ENCODE measurements at places on chromosomes 7 and 10.

DNA sequence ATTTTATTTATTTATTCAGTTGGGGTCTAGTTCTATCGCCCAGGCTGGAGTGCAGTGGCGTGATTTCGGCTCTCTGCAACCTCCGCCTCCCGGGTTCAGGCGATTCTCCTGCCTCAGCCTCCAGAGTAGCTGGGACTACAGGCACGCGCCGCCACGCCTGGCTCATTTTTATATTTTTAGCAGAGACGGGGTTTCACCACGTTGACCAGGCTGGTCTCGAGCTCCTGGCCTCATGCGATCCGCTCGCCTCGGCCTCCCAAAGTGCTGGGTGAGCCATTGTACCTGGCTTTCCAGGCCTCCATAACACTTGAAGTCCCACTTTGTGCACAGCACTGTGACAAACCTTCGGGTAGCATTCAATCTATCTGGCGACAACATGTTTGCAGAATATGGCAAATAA is 1.0 kb upstream of the DCLRE1C start:
- no peak for DNase-seq

GRCh38 chr7:35781200-35781701 is 19.6 kb upstream of the SEPTIN7 start:
- peak; percentile 53 for DNase-seq

GRCh38 chr10:60086421-60086820 is 180.1 kb upstream of the CCDC6 start:
- DNase-seq = no peak

GRCh38 chr10:77348751-77349150 is 288.9 kb downstream of the KCNMA1 start:
- peak; percentile 23 for DNase-seq

GRCh38 chr7:43192806-43193460 is 80.5 kb downstream of the HECW1 start:
- no peak for DNase-seq

DNA sequence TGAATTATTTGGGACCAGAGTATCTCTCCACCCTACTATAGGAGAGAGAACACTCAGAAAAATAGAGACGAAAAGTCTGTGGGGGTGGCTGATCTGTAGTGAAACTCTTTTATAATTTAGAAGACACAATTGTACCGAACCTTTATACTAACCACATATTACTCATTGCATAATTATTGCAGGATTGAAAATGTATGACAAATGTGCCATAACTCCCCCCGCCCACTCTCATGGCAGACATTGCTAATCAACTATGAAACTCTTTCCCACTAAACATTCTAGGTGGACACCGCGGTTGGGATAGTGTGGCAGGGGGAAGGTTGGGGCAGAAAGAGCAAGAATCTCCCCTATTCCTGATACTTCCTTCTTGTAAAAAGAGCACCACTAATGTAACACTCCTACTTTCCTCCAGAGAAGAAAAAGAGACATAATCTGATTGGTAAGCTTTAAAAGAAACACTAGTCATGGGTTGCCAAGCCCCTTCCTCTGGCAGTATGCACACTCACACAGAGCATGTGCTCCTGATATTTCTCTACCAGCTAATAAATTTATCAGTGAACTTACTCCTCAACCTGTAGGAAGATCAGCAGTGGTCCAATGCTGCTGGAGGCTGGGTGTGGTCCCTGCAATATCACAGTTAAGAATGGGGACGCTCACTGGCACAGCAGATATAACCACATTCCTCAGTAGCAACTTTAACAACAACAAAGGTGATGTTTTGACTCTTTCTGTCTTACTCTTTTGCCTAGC is 18.7 kb upstream of the ARID5B start:
- DNase-seq = no peak

GRCh38 chr7:135386776-135387175 is 123.1 kb downstream of the CNOT4 start:
- DNase-seq = no peak

- no peak for DNase-seq
These were observed 48.5 kb upstream of the ADARB2 start for GRCh38 chr10:1785835-1786234.

DNA sequence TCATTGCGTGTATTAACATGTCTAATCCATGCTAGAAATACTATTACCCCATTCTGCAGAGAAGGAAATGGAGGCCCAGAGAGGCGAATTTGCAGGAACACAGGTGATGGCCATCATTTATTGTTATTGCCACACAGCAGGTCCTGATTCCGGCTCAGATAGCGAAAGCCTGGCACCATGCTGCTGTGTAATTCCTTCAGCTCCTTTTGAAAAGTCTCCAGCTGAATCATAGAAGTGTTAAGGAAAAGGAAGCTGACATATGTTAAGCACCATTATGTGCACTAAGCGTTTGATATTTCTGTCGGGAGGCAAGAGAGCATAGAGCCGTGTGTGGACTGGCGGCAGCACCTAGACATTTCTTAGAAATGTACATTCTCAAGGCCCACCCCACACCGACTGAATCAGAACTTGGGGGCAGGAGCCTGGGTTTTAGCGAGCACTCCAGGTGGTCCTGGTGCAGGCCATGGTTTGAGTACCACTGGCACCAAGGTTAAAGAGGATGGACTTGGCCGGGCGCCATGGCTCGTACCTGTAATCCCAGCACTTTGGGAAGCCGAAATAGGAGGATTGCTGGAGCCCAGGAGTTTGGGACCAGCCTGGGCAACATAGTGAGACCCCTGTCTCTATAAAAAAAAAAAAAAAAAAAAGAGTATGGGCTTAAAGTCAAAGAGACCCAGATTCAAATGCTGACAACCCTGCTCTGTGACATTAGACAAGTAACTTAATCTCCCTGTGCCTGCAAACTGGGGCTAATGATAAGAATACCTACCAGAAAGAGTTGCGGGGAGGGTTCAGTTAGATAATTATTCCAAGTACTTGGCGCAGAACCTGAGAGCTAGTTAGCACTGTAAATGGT is 52.2 kb downstream of the UNC5B start:
- DNase-seq = no peak

- peak; percentile 40 for DNase-seq
These were observed 6.2 kb downstream of the HHEX start for GRCh38 chr10:92695679-92696605.

GRCh38 chr10:37269554-37270256 is 144.3 kb downstream of the ANKRD30A start:
- DNase-seq = no peak

GRCh38 chr10:63554657-63555056 is 33.5 kb downstream of the REEP3 start:
- peak; percentile 76 for DNase-seq

DNA sequence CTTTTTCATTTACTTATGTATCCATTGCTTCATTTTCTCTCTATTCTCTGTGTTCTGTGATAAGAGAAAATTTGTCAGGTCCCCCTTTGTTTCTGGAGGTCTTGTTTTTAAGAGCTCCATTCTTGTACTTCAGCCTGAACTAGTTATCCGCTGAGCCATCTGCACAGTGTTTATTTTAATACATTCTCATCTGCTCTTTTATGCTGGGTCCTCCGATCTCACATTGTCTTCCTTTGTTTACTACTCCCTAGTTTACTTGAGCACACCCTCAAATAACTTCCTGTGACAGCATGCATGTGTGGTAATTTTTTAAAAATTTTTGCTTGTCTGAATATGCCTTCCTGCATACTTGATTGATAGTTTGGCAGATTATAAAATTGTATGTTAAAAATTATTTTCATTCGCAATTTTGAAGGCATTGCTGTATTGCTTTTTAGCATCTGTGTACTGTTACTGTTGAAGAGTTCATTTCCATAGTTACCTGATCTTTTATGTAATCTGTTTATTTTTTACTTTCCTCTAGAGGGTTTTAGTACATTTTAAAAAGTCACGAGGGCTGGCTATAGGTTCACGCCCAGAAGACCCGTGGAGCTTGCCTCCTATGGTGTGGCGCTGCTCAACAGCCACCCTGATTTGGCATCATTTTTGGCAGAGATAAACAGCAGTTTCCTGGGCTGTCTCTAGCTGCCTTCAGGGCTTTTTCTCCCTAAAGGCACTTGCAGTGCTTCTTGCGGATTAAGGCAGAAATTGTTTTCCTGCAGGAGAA is 31.9 kb downstream of the RSBN1L start:
- peak; percentile 24 for DNase-seq

DNA sequence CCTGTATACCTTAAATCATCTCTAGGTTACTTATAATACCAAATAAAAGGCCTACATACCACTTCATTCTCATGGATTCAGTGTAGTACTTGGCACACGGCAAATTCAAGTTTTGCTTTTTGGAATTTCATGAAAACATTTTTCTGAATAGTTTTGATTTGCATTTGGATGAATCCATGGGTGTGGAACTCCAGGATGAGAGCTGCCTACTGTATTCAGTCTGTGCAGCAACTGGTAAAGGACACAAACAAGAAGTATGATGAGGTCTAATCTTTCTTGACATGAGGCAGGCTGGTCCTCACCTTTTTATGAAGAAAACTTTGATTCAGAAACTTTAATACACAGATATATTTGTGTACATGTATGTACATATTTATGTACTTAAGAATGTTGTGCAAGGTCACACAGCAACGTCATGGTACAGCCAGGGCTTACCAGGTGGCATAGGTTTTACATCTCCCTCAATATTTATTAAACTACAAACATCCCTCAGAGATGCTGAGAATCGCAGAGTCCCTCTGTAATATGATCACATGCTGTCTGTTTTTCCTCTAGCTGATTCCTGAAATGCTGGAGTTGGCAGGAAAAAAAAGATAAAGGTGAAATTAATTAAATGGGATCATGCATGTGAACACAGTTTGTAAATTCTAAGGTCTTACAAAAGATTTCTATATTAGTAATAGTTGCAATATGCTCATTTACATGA is 239.6 kb downstream of the PRKG1 start:
- no peak for DNase-seq

GRCh38 chr10:132396494-132397035 is 435 bp upstream of the PWWP2B start:
- DNase-seq = no peak

DNA sequence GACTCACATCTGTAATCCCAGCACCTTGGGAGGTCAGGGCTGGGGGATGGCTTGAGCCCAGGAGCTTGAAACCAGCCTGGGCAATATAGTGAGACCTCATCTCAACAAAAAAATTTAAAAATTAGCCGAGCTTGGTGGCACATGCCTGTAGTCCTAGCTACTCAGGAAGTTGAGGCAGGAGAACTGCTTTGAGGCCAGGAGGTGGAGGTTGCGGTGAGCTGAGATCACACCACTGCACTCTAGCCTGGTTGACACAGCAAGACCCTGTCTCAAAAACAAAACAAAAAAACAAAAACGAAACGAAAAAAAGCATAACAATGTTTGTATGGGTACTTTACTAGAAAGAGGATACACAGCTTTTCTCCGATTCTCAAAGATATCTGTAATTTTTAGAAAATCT is 31.8 kb downstream of the WNT16 start:
- DNase-seq = no peak

DNA sequence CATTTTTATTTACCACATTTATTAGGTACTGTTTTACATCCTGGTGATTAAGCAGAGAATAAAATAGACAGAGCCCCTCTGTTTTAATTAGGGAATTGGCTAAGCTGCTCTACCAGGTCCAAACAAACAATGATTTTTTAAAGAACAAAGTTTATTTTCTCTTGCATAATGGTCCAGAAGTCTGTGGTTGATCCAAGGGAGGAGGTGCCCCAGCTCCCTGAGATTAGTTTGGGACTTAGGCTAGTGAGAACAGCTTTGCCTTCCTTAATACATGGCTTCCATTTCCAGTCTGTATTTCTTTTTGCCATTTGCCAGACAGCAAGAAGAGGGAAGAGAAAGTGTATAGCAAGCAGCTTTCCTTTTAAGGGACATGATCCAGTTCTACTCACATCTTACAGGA is 2.9 kb upstream of the MIOS start:
- no peak for DNase-seq

Data from fibroblast of the aortic adventitia (primary cell).